ENCODE measurements at places on chromosomes 6 and 20.

GRCh38 chr6:38671885-38672467, 31.0 kb downstream of the GLO1 start:
- H3K27me3 ChIP-seq, result no peaks in the 10 kb centered on the region
- no peaks in the 10 kb centered on the region for H3K36me3 ChIP-seq
- H3K4me1 ChIP-seq, result no peaks in the 10 kb centered on the region
- no peak overlapping the region for H3K4me3 ChIP-seq
- H3K27ac ChIP-seq, result no peak overlapping the region
- DNase-seq, result peak; percentile 5

GRCh38 chr20:4601630-4602296, 119.9 kb upstream of the PRND start:
- peaks cover 4% of the 10 kb centered on the region for H3K27me3 ChIP-seq
- H3K27ac ChIP-seq, result no peak overlapping the region
- no peaks in the 10 kb centered on the region for H3K36me3 ChIP-seq
- no peak overlapping the region for H3K4me3 ChIP-seq

DNA sequence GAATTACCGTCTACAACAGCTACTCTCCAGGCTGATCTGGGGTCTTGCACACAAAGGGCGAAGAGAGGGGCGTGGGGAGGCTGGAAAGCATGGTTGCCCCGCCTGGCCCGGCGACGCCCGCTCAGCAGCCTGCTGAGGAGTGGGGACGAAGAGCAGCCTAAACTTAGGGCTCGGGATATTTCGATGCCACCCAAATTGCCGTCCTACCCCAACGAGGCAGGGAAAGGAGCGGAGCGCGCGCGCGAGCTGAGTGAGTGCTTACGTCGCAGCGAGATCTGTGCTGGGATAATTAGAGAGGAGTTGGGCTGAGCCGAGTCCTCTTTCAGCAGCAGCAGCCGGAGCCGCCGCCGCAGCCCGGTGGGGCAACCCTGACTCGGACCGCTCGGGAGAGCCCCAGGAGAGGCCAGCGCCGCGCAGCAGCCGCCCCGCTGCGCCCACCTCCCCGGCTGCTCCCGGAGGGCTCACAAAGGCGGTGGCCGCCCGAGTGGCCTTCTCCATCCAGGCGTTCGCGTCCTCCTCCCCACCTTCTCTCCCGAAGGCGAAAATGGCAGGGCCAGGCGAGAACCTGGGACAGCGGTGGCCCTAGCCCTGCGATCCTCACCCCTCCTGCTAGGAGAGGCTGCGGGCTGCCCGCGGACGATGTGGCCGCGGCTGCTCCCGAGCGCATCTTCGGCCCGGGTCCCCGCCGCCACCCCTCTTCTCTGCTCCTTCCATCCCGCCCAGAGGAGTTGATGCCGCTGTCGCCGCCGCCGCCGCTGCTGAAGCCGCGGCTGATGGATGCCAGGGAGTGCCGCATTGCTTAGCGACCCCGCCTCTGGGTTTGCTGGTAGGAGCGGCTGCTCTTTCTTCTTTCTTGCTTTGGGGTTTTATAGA, at the start of gene CLVS2:
Gene CLVS2 (plus strand): TSS at position 315 of the 873 bp plus-strand sequence. CDS start 1,543 bp downstream, outside the sequence.
- H3K36me3 ChIP-seq, result no peaks in the 10 kb centered on the region
- no peak for DNase-seq
- H3K4me1 ChIP-seq, result no peaks in the 10 kb centered on the region
- peaks cover 4% of the 10 kb centered on the region for H3K27me3 ChIP-seq

GRCh38 chr6:166584155-166584554, 2.3 kb downstream of the RAMACL start:
- DNase-seq, result no peak
- no peaks in the 10 kb centered on the region for H3K36me3 ChIP-seq
- H3K27me3 ChIP-seq, result no peaks in the 10 kb centered on the region
- H3K4me1 ChIP-seq, result no peaks in the 10 kb centered on the region
- no peak overlapping the region for H3K4me3 ChIP-seq

DNA sequence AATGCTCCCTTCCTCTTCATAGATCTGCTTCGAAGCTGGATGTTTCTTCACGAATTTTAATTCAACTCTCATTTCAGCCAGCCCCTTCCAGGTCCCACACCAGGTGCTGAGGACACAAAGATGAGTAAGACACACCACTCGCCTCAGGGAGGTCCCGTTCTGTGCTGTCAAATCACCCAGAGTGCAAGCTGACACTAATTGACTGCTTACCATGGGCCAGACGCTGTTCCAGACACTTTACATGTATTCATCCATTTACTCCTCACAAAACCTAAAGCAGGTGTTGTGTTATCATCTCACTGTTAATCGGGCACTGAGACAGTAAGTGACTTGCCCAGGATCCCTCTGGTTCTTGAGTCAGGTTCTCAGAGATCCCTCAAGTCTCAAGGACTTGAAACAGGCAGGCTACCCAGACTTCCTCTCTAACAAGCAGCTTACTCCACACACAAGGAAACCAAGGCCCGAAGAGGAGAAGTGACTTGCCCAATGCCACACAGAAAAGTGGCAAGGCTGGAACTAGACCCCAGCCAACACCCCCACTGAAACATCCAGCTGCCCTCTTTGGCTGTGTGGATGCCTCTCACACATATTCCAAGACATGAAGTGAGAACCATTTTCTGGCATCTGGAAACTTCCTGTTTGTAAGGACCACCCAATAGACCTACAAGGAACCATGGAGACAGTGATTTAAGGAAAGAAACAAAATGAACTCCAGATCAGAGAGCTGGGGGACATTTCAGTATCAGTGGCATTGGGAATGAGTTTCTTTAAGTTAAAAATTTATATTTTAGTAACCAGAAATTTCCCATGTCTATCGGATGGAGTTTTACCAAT, 174.5 kb downstream of the CDC5L start:
- H3K36me3 ChIP-seq, result no peaks in the 10 kb centered on the region
- no peak for DNase-seq
- no peaks in the 10 kb centered on the region for H3K4me1 ChIP-seq
- H3K4me3 ChIP-seq, result no peak overlapping the region
- H3K27me3 ChIP-seq, result peaks cover 14% of the 10 kb centered on the region

All from effector memory CD4-positive, alpha-beta T cell (primary cell).